ENCODE measurements at places on chromosomes 13 and 19. TPM values are rescaled to one million over a fixed set of nuclear protein-coding genes. Genes with fewer than 3 reads are reported as not detected.

DNA sequence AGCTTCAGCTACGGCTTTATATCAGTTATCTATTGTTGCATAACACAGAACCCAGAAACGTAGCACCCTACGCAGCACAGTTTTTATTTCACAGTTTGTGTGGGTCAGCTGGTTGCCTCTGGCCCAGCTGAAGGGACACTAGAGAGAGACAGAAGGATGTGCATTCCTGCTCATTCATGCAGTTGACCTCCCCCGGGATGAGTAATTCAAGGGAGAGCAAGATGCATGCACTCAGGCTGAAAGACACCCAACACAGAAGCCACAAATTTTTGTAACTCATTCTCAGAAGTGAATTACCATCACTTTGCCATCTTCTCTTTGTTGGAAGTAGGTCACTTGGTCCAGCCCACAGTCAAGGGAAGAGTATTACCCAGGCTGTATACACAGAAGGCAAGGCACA is 89.5 kb downstream of the EFNB2 start:
- DNase-seq, result peak; percentile 31

The CYP2B6 gene
- total RNA-seq, result not detected

GRCh38 chr19:4115818-4116385 is 8.0 kb downstream of the MAP2K2 start:
- DNase-seq, result no peak

The SELENOV gene
- not detected for total RNA-seq

- peak; percentile 50 for DNase-seq
These were observed 38.7 kb upstream of the C1QTNF9 start for GRCh38 chr13:24270639-24271141.

DNA sequence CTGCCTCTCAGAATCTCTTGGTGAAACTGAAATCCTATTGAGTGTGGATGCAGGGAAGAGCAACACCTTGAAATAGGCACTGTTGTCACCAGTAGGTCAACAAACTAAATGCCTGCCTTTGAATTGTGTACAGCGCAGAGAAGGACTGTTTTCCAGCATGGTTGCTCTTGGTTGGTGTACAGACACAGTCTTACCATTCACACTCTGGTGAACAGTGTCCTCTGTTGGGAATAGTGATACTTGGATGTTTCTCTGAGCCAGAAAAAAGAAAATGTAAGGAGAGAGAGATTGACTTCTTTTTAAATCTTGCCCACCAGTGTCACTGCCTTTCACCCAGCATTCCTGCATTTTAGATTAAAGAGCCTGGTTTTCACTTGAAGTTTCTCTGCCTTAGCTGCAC is 179.7 kb downstream of the STK24 start:
- DNase-seq, result no peak

GRCh38 chr13:74678308-74678965 is 544.2 kb upstream of the KLF12 start:
- DNase-seq, result no peak

The ZNF665 gene
- total RNA-seq, result 1.6 TPM

DNA sequence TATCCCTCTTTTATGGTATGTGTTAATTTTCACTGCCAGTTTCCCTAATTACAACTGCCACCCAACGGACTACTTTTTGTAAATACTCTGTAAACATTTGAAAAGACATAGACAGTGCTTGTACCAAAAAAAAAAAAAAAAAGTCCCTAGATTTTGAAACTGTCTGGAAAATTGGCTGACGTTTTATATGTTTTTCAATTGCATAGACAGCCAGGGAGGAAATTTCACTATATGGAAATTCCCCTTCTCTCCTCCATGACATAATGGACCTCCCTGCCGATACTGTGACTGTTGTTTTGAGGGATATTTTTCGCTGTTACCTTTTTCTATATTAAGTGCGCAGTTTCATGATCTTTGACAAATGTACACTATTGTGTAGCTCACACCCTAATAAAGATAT is 43.4 kb downstream of the C13orf42 start:
- DNase-seq, result no peak

- no peak for DNase-seq
These were observed 12.5 kb upstream of the PIK3R2 start for GRCh38 chr19:18140473-18140872.

The ZNF724 gene
- total RNA-seq, result 1.9 TPM

The OR10H1 gene
- not detected for total RNA-seq

The PIH1D1 gene
- total RNA-seq, result 115 TPM

DNA sequence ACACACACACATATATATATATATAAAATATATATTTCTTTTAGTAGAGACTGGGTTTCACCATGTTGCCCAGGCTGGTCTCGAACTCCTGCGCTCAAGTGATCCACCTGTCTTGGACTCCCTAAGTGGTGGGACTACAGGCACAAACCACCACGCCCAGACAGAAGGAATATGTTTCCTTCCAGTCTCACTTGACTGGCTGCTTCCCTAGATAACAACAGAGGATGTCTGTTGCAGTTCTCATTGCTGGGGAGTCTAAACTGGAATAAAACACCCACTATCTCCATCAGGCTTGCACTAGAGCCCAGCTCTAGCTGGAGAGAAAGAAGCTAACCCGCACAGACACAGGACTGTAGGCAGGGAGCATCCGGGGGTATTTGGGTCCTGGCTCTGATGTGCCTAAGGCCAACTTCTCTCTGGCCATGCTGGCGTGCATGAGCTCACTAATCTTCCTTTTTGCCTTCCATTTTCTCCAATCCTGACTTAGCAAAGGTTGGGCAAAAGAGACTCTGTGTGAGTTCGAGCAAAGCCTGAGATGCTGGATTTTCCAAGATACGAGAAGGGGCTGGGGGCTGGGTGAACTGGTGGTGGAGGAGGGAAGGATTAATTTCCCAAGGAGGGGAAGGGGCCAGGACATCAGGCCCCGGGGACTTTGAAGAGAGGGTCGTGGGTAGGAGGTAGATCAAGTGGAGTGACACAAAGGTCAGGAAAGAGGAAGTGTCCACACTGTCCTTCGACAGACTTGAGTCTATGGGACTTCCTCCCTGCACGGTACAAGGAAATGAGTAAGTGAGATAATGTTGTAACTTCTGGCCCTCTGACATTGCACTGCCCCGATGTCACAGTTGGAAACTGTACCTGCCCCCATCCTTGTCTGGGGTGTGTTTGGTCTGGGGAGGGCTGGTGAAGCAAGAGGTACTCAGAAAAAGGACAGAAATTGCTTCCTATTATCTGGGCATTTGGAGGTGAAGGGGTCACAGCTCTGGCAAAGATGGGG is 22.5 kb upstream of the ALOX5AP start:
- peak; percentile 45 for DNase-seq

The ZNF536 gene
- not detected for total RNA-seq

DNA sequence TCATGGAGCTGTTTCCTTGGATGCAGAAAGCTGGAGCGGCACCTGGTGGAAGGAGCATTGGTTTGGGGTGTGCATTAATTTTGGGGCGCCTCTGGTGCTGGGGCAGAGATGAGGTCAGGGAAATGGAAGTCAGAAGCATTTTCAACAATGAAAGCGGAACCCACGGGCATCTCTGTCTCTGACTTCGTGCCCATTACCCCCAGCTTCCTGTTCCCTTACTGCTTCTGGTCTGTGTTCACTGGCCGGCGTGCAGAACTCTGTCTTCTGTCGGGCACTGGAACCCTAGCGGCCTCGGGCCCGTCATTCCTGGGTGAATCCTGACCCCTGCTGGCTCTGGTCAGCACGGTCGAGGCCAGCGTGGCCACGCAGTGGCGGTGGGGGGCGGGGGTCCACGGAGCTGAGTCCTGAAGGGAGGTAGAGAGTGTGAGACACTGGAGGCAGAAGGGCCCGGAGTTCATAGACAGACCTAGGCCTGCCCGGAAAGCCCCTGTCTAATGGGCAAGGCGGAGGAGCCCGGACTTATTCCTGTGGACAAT is 7.9 kb upstream of the LINGO3 start:
- no peak for DNase-seq

DNA sequence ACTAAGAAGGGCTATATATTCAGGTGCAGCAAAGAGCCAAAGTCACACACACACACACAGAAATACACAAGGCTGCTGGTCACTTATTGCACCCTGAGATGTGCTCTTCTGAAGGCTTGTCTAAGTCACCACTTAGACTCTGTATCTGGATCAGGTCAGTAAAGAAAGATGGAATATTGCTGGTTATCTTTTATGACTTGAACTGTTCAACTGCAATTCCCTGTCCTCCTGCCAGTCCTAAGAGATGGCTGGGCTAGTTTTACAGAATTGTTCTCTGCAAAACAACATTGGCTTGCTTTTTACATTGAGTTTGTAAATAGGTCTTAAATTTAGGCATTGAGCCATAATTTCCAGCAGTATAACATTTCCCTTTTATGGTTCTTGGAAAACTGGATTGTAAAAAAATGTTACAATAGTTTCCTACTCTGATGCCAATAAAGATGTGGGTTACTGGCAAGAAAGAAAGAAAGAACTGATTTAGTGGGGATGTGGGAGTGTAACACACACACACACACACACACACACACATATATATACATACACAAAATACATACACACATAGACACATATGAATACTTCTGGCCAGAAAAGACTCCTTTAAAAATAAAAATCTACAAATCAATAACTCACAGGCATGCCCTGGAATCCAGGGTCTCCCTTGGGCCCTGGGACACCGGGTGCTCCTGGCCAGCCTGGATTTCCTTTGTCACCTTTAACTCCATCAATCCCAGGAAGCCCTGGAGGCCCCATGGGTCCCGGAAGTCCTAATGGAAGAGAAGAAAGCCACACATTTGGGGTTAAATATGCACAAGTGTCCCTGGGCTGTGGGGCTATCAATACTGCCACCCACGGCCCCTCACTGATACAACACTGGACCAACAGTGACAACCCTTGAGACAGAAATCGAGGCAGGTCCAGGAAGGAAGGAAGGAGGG is 137.7 kb downstream of the COL4A1 start:
- no peak for DNase-seq

The ZNF69 gene
- under 0.01 TPM for total RNA-seq

The ZNF441 gene
- 7.6 TPM for total RNA-seq

The NKPD1 gene
- 1.0 TPM for total RNA-seq

GRCh38 chr13:102040812-102041211 is 361.0 kb downstream of the FGF14 start:
- DNase-seq, result no peak

The AP1M2 gene
- 135 TPM for total RNA-seq

GRCh38 chr19:45774765-45775164 is 5.7 kb upstream of the SIX5 start:
- no peak for DNase-seq

DNA sequence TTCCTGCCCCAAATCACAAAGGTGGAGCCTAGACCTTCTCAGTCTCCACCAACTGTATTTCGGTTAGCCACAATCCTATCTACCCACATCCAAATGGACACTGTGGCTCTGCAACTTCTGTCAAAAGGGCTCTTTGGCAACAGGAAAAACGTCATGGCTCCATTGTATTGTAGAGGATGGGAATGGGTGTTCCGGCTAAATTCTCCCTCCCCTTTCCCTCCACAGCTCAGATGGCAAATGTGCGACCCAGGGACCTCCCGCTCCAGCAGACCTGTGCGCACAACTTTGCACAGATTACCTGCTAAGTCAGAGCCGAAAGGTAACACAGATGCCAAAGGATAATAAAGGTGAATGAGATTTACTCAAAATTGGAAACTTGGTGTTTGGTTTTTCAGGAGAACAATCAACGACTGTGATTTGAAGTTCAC is 968 bp upstream of the KL start:
- no peak for DNase-seq

- DNase-seq, result peak; percentile 81
These were observed 81.4 kb downstream of the IRS2 start for GRCh38 chr13:109704771-109705635.

The PSG7 gene
- total RNA-seq, result not detected

The F7 gene
- total RNA-seq, result not detected

- DNase-seq, result no peak
These were observed 16.2 kb upstream of the CCNE1 start for GRCh38 chr19:29795461-29796172.

The GNA15 gene
- total RNA-seq, result 106 TPM

GRCh38 chr19:8965887-8966286 is 44.3 kb downstream of the MUC16 start:
- DNase-seq, result no peak

GRCh38 chr13:43880214-43880855 is 631 bp downstream of the LACC1 start:
- DNase-seq, result no peak

- peak; percentile 67 for DNase-seq
These were observed 1.0 kb downstream of the FSTL3 start for GRCh38 chr19:677201-677600.

The FXYD1 gene
- total RNA-seq, result not detected

The ZNF304 gene
- total RNA-seq, result 12.7 TPM

- no peak for DNase-seq
These were observed 2362.3 kb downstream of the PCDH9 start for GRCh38 chr13:64867856-64868255.

- peak; percentile 74 for DNase-seq
These were observed 4.0 kb upstream of the ZFP36 start for GRCh38 chr19:39402346-39403300.

DNA sequence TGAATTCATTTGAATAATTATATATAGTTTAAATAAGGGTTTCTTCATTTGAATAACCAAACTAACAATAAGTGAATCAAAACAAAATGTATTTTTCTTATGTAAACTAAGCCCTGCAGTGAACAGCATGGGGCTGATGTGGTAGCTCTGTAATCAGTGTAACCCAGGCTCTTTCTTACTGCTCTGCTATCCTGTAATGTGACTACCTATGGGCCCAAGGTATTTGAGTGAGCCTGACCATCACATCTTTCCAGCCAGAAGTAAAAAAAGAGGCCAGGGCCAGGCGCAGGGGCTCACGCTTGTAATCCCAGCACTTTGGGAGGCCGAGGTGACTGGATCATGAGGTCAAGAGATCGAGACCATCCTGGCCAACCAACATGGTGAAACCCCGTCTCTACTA is 494.6 kb downstream of the DCT start:
- no peak for DNase-seq

GRCh38 chr19:49875857-49876421 is 1.2 kb downstream of the AKT1S1 start:
- DNase-seq, result no peak

The ZNF614 gene
- 8.1 TPM for total RNA-seq

The KLK5 gene
- 3.4 TPM for total RNA-seq
